NCI-H1930 (cell line): ENCODE measurements at places on chromosomes 13 and 19.

- no peak for DNase-seq
Measured at GRCh38 chr13:67216864-67217263, 13.3 kb downstream of the PCDH9 start.

DNA sequence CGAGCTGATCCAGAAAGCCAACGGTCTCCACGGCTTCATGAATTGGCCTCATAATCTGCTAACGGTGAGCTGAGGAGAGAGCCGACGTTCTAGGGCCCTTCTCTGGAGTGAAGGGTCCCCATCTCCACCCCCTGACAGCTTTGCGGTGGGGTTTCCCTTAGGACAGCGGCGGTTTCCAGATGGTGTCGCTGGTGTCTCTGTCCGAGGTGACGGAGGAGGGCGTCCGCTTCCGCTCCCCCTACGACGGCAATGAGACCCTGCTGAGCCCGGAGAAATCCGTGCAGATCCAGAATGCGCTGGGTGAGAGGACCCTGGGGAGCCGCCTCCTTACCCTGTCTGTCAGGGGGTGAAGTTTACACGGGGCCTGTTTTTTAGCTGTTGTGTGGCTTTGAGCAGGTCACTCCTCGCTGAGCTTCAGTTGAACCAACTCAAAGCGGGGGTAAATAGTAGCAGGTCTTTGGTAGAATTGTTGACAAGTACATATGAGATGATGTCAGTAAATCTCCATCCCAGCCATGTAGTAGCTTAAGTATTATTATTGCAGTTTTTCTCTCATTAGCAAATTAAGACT, 801 bp downstream of the QTRT1 start:
- DNase-seq: no peak

GRCh38 chr13:94345374-94346195, 133.9 kb downstream of the DCT start:
- no peak for DNase-seq

DNA sequence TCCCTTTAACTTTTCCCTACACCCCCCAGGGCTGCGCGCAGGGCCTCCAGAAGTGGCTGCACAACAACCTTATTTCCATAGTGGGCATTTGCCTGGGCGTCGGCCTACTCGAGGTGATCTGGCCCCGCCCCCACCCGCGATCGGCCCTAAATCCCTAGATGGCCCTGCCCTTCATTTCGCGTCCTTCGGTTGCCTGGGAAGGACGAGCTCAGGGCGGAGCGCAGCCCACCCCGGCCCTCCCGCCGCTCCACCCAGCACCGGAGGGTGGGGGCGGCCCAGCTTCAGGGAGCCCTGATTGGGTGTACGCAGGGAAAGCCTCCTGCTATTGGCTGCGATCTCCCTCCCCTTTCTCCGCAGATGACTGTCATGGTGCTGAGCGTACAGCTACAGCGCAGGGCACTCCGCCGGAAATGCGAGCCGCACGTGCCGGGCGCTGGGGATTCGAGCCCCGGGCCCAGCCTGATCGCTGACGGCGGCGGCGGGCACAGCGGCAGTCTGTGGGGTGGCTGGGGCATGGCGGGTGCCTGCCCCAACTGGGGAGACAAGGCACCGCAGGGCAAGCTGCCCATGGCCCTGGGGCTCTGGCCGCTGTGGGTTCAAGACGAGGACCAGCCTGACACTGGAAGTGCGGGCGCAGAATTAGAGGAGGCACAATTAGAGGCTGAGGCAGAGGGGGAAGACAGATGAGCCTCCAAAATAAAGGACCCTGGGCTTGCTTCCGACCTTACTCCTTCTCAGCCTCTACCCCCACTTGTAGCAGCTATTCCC, 4.3 kb downstream of the CD37 start:
- DNase-seq: peak; percentile 91

- DNase-seq: no peak
Measured at GRCh38 chr13:112741835-112742570, 52.2 kb downstream of the ATP11A start.
